Caudate nucleus (tissue), 63 donors: ENCODE measurements at places on chromosomes 13 and 19.
A peak's percentile ranks its signal among the peaks of the same experiment; 100 is the strongest.

GRCh38 chr19:16846901-16847300, 17.7 kb downstream of the SIN3B start:
- DNase-seq: no peak

GRCh38 chr19:49347835-49348234, 12.6 kb downstream of the CD37 start:
- no peak for DNase-seq

- no peak for DNase-seq
These were observed 543.6 kb downstream of the RFC3 start for GRCh38 chr13:34361560-34361959.

DNA sequence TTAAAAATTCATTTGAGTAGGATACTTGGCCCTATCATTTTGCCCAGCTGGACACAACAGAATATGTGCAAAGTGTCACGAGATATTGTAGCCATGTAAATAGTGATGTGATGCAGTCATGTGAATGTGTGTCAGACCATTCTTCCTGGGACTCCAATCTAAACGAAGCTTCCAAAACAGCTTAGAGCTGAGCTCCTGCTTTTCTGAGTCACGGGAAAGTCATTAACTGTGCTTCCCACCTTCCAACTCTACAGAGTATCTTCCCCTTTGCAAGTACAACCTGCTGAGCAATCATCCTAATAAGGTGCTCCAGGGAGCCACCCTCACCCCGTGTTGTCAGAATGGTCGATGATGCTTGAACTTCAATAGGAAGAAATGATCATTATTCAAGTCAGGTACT, 294.7 kb downstream of the MYO16 start:
- no peak for DNase-seq

DNA sequence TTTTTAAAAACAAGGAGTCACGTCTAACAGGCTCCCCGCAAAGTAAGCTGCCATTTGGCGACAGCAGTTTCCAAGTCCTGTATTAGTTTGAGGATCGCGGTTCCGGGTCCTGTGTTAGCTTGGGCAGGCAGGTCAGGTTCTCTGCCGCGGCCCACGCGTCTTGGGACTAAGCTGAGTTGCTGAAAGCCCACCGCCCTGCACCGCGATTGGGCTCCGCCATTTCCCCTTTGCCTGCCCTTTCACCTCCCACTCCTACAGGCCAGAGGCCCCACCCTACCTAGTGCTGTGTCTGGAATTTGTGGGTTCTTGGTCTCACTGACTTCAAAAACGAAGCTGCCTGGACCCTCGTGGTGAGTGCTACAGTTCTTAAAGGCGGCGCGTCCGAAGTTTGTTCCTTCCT, 6.8 kb downstream of the PARP4 start:
- DNase-seq: no peak

DNA sequence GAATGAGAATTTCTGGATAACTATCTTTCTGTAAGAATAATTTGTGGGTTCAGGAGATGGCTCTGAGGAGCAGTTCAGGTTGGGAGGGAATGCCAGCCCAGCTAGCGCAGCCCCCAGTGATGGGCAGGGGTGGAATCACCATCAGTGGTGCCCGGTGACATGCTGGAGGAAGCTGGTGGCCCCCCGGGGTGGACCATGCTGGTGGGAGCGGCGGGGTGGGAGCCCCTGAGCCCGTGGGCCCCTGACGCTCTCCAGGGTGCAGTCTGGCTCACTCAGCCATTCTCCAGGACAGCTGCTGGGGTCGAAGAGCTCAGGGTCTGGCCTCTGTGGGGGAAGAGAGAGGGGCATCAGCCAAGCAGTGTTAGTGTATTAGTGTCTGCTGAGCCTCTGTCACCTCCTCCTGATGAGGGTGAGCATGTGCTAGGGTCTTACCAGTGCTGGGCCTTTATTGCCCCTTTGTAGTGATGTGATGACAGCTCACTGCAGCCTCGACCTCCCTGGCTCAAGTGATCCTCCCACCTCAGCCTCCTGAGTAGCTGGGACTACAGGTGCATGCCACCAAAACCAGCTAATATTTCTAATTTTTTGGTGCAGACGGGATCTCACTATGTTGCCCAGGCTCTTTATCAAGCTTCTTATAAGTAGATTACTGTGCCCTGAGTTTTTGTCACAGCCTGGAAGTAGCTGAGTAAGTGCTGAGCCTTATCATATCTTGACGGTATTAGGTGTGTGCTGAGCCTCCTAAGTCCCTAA, 10.4 kb downstream of the HIPK4 start:
- DNase-seq: no peak

DNA sequence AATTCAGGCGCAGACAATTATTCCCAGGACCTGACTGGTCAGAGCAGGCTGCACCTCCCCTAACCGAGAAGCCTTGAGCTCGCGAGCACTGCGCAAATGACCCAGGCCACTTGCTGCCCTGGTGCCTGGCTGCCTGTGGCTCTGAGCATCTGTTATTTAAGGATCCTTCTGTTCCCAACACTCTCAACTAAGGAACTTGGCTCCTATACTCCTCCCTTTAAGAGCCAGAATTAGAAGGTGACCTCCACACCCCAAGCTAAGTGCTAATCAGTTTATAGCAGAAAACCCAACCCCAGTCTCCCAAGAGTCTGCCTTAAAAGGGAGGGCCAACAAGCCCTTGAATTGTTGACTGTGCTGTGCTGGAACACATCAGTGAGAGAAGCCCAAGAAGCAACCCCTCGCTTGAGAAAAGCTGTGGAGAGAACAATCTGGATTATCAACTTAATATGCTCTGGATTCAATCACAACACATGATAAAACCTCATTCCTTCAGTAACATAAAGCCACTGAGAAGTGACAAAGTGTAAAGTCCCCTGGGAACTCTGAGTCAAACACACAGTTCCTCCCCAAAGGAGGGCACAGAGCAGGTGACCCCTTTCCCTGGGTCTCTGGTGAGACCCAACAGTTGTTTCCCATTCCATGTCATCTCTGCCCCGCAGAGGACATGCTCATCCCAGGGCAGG, 14.6 kb downstream of the AKAP8L start:
- no peak for DNase-seq

DNA sequence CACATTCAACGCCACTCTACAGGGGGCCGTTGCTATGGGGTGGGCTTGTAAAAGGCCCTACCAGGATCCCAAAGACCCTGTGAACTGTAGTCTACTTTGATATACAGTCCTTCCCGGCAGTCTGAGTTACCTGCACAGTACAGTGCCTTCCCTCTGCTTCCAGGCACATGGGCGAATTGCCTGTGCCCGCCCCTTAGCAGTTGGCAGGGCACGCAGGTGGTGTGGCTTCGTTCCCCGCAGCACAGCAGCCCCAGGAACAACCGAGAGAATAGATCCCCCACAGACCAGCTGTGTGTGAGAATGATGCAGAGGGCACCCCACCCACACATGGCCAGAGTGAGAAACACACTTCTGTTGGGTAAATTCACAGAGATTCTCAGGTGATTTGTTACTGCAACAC, 60.6 kb downstream of the MRPL57 start:
- no peak for DNase-seq

GRCh38 chr19:44182145-44182544, 17.2 kb downstream of the ZNF226 start:
- no peak for DNase-seq

DNA sequence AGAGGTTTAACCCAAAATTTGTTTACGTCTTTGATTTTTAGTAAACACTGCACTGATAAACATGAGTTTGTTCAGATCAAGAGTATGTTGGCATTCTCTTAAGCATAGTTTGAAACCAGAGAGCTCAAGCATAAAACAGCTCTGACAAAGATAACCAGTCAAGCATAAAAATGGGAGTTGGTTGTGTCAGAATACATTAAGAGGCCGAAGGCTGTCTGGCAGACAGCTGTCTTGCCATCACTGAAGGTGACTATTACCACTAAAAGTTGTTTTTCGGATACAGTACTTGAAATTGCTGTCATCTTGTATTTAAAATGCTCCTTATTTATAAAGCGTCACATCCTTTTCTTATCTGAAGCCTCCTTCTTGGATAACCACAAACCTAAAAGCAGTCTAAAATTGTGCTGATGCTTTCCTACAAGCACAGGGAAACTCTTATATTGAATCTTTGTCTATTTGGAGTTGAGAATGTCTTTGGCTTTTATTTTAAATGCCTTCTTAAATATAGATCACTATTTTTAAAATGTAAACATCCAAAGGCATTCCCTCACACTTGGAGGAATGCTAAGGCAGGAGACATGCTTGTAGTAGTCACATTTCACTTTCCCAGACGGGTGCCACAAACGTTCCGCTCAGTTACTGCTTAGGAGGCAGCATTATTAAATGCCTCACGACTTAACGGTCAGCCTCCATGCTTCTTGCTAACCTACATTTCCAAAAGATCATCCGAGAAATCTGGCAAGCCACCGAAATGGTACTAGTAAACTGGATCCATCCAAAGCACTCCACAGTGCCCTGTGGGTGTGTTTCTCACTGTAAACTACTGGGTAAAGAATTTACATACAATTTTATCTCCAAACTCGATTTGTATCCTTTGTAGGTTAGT, 1.5 kb downstream of the SMAD9 start:
- DNase-seq: no peak

DNA sequence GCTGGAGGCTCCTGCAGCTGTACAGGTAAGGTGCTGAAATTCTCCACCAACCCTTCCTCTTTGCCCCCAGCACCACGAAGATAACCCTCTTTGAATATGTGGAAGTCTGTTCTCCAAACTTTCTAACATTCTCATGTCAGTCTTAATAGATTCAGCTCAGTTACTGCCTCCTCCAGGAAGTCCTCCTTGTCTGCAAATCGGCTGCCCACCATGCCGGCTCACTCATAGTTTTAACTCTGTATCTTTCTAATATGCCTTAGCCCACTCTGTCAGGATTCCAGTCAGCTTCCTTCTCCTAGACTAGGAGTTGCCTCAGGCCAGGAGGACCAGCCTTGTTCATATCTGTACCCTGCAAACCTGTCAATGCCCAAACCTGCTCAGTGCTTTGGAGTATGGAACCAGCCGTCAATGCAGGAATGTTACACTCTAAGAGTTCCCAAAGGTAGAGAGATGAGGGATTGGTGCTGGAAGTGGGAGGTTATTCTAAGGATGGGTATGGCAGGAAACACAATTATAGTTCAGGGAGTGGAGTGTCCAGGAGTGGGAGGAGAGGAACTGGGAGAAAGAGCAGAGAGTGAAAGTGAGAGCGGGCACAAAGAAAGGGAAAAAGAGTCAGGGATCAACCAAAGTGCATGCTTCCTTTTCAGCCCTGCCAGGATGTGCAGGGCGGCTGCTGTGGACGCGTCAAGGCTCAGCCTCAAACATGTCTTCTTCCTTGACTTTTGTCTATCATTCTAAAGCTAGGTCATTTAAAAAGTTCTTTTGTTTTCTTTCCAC, 38.0 kb upstream of the ALOX5AP start:
- no peak for DNase-seq

- DNase-seq: no peak
These were observed 34.4 kb downstream of the ATP7B start for GRCh38 chr13:51976890-51977289.

DNA sequence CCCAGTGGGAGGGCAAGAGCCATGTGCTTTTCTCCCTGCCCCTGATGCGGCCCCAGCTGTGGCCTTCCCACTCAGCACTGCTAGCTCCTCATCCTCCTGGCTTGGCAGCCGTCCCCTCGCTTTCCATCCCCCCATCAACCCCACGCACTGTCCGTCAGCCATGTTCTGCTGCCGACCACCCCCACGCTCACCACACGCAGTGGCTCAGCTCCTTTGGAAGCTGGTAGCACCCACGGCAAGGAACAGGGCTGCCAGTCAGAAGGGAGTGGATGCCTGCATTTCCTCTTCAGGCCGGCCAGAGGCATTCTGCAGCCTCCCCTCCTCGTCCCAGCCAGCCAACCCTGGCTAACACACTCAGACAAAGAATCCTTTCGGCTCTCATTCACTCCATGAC, 6.3 kb downstream of the CALM3 start:
- peak; percentile 34 for DNase-seq

DNA sequence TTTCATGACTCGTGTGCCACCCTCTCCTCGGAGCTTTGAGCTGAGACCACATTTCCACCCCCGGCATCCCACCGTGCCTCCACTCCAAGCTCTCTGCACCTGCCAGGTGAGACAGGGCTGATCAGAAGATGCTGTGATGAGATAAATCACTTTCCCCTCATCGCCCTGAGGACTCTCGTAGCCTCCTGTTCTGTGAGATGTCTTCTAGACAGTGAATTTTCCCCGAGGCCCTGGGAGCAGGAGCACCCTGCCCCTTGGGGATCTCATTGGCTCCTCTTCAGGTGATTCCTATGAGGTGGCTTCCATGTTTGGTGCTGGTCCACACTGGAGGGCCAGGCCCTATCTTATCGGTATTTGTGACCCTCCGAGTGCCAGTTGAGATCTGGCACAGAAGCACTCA, 154.0 kb upstream of the TSHZ3 start:
- no peak for DNase-seq

DNA sequence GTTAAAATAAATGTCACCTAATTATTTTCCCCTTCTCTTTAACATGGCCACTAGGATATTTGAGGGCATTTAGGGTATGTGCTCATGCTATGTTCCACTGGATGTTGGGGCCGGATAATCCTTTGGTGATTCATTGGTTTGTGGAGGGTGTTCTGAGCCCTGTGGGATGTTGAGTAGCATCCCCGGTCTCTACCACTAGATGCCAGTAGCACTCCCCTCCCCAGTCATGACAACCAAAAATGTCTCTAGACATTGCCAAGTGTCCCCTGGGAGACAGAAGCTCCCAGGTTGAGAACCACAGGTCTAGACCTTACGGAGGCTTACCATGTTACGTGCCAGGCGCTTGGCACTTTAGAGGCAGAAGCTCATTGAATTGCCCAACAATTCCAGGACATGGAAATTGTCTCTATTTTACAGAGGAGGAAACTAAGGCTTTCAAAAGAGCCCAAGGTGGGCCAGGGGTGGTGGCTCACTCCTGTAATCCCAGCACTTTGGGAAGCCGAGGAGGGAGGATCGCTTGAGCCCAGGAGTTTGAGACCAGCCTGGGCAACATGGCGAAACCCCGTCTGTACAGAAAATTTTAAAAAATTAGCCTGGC, 14.1 kb downstream of the SHANK1 start:
- no peak for DNase-seq

DNA sequence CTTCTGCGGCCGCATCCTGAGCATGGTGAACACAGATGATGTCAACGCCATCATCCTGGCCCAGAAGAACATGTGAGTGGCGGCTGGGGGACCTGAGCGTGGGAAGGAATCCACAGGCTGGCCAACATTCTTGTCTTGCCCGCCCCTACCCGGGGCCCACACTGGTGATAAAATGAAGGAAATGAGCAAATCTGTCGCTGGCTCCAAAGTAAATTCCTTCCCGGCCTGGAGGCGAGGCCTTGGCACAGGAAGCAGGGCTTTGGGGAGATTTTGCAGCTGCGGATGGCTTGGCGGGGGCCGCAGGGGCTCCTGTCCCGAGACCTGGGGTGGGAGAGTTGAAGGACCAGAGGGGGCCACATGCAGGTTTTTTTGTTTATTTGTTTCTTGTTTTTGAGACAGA, 4.4 kb downstream of the KXD1 start:
- DNase-seq: no peak

DNA sequence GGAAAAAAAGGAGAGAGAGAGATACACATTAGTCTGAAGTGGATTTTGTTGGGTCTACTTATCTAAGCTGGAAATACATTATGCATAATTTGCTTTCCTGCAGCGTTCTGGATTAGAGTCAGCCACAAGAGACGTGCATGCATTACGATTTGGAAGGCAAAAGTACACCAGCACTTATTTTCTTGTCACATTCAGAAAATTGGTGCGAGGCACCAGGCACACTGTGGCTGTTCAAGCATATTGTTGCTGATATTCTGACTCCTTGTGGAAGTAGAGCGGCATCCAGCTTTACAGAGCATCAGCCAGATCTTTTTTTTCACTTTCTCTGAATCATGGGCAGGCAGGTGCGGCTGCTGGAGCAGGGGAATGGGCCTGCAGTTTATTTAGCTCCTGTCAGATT, 905.6 kb upstream of the SPRY2 start:
- no peak for DNase-seq
